Stimulated activated naive B cell treated with anti-CD40 and anti-IgM and Interleukin-4, amounts not matched to agents 10 μg/mL and 1 μg/mL and 100 μg/mL, for 72 hours (primary cell): ENCODE measurements at places on chromosomes 16 and 17.

DNA sequence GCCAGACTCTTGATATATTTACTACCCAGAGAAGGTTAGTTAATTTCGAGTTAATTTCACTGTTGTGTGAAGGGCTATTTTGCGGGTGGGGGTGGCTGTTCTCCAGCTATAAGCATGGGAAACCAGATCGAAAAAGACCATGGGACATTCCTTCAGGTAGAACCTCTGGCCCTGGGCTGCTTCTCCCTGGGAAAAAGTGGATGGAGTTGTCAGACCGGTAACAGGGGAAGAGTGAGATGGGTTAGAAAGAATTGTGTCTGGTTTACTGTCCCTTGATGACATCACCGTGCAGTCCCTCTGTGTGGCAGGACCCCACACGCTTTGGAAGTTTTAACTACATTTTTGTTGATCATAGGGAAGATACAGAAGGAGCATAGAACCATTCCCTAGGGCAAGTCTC is 296.3 kb downstream of the RBFOX1 start:
- no peak for DNase-seq

GRCh38 chr17:72392056-72393010 is 271.5 kb downstream of the SOX9 start:
- no peak for DNase-seq

GRCh38 chr16:53911513-53911912 is 207.6 kb downstream of the FTO start:
- no peak for DNase-seq

DNA sequence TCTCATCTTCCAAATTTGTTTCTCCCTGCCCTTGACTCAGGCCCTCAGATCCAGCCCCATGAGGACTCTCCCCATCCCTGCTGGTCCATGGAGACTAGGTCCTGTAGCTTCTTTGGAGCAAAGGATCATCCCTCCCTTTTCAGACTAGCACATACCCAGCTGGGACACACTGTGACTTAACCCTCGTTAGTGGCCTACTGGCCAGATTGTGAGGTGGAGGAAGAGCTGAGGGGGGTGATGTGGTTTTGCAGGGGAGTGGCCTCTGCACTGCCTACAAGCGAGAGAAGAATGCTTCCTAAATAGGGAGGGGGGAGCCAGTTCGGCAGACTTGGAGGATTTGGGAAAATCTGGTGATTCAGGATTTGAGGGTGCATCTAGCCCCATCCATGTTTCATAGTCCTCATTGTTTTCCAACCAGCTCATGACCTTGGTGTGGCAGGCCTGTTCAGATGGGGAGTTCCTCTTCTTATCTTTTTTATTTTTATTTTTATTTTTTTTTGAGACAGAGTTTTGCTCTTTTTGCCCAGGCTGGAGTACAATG is 47.8 kb upstream of the SLC47A1 start:
- DNase-seq, result no peak

DNA sequence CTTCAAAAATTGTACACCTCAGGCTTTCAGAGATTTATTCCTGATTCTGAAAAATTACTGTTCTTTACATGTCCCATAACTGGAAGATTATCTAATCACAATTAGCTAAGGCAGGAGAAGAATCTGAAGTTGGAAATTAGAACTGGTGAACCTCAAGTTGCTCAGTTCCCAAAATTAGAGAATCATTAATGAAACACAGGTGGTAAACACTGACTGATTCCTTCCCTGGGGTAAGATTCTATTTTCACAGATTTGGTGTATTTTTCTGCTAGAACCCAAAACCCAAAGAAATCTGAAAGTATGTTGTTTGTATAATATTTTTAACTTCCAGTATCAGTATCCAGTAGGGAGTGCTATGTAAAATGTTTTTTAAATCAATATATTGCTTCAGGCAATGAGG is 25.7 kb downstream of the PHKB start:
- no peak for DNase-seq

DNA sequence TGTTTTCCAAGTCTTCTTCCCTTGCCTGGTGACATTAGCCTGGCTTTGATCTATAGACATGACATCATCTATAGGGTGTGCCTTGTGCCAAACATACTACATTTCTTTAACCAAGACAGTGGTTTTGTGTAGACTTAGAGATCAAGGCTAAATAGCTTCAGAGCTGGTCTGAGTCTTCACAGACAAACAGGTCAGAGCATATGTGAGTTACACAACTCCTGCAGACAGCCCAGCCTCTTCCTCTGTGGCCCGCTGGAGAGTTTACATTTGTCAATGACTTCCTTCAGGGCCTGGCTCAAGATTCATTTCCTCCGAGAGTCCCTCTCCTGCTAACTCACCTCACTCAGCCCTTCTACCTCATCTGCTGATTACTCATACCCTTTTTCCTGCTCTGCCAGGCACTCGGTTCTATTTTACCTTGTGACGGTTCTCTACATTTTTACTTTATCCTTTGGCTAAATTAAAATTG is 73.1 kb upstream of the TANC2 start:
- DNase-seq, result no peak

GRCh38 chr17:12738624-12739023 is 50.7 kb upstream of the ARHGAP44 start:
- no peak for DNase-seq
